ENCODE measurements at places on chromosomes 2 and 18.

DNA sequence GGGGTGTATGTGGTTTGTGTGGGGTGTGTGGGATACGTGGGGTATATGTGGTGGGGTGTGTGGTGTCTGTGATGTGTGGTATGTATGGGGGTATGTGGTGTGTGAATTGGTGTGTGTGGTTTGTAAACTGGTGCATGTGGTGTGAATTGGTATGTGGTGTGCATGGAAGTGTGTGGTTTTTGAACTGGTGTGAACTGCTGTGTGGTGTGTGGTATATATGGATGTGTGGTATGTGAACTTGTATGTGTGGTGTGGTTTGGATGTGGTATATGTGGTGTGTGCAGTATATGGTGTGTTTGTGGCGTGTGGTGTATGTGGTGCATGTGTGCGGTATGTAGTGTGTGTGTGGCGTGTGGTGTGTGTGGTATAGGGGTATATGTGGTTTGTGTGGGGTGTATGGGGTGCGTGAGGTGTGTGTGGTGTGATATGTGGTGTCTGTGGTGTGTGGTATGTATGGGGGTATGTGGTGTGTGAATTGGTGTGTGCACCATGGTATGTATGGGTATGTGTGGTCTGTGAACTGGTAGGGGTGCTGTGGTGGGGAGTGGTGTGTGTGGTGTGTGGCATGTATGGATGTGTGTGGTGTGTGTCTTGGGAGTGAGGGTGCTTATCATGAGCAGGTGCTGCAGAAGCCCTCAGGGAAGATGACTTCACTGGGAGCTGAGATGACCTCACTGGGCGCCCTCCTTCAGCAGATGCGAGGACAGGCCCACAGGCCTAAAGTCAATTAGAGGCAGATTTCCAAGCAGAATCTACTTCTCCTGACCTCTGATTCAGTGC, 209.6 kb upstream of the TNP1 start:
- DNase-seq = no peak

- DNase-seq = no peak
These were observed 16.9 kb downstream of the HS1BP3 start for GRCh38 chr2:20633794-20634506.

GRCh38 chr18:63145166-63145850, 174.3 kb downstream of the BCL2 start:
- no peak for DNase-seq

- DNase-seq = peak; percentile 93
These were observed 143.2 kb upstream of the SETBP1 start for GRCh38 chr18:44537526-44537925.

DNA sequence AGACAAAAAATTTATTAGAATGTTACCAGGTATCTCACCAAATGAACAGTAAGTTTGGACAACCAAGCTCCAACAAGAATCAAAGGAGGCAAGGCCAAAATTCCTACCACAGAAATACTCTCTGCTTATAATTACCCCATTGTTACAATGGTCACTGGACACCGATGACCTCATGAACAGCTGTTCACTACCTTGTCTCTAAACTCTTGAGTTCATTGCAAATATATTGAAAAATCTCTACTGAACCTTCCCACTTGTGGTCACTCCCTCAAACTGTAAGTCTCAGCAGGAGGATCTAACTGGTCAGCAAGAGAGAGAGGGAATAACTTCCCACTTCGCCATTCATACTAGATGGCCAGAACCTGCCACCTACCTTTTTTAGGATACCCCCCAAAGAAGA, 50.0 kb downstream of the ERBB4 start:
- no peak for DNase-seq

GRCh38 chr2:118807668-118808428, 39.6 kb downstream of the EN1 start:
- no peak for DNase-seq

DNA sequence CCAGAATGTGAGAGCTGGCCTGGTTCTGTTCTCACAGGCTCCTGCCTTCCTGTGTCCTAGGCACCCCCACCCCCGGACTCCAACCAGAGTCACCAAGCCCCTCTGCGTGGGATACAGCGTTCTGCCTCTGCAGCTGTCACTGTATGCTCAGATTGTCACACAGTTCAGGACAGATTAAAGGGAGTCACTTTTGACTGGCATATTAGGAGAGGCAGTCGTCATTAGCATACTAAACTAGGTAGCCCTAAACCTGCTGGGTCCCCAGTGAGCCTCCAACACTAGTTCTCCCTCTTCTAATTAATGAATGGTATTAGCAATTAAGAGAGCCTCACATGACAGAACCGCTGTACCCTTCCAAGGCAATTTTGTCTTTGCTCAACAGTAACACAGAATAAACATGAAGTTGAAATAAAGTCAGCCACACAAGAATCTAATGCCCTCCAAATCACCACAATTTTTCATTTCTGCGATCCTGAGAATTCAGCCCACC, 340.2 kb downstream of the CMPK2 start:
- no peak for DNase-seq

GRCh38 chr2:197058777-197059300, 132.3 kb upstream of the PGAP1 start:
- no peak for DNase-seq

DNA sequence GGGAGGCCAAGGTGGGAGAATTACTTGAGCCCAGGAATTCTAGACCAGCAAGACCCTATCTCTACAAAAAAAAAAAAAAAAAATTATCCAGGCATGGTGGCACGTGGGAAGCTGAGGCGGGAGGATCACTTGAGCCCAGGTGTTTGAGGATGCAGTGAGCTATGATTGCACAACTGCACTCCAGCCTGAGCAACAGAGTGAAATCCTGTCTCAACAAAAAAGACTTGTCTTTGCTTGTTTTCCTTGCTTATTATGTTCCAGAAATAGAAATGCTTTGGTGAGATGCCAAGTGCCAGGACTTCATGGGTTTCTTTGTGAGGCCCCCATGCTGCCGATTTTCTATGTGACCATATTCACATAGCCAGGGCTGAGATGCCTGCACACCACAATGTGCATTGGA, 9.0 kb downstream of the DCDC2C start:
- no peak for DNase-seq

DNA sequence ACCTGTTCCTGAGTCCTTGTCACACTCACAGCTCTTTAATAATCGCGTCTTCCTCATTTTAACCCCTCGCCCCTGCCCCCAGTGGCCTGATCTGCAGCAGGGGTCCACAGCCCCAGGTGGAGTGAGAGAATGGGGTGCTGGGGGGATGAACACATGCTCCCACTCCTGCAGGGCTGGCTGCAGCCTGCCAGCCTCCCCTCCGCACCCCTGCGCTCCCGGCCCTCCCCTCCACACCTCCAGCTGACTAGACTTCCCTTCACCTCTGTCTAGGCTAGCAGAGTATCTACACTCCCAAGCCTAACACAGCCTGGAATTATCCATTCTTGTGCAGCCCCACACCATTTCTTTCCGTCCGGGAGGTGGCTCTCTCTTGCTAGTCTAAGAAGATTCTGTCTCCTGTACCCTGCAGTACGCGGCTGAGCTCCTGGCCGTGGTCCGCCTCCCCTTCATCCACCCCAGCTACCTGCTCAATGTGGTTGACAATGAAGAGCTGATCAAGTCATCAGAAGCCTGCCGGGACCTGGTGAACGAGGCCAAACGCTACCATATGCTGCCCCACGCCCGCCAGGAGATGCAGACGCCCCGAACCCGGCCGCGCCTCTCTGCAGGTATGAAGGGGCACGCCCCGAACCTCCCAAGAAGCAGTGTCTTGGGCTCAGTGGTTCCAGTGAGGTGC, 231.6 kb downstream of the ATAD2B start:
- DNase-seq = no peak

DNA sequence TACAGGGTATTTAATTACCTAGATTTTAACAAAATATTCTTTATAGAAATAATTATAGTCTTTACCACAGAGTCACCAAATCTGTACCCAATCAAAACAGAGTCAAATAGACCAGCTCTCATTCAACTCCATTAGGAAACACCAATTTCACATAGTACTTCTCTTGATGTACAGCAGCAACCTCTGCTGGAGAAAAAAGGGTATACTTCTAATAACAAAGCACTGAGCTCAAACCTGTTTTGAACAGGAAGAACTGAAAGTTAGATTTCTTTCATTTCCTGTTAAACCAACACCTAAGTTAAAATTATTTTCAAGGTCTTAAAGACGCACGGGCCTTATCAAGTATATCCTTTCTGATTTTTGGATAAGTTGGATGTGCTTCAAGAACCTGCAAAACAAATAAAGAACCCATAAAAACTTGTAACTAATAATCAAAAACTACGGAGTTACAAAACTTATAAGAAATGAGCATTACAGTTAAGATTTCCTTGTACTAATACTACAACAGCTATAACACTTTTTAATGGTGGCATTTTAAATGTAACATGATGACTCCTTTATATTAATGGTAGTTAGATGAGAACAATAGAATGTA, 79.0 kb downstream of the TTC21B start:
- DNase-seq = no peak

GRCh38 chr2:70569559-70569958, 15.9 kb upstream of the TGFA start:
- DNase-seq = no peak

- no peak for DNase-seq
These were observed 4.5 kb downstream of the STK17B start for GRCh38 chr2:196166876-196167275.

DNA sequence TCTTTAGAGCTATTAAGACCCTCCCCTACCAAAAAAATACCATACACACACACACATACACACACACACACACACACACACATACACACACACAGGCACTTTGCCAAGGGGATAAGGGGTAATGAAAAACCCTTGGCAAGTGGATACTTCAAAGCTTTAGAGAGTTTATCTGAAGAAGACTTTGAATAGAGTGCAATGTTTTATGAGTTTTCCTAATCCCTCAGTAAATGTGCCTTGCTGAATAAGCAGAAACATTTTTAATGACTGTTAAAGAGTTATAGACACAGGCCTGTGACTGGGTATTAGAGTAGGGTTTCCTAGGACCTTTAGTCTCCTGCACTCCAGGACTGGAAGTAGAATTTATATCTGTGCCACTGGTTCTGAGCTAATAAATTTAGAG, 75.5 kb upstream of the CTAGE1 start:
- no peak for DNase-seq

DNA sequence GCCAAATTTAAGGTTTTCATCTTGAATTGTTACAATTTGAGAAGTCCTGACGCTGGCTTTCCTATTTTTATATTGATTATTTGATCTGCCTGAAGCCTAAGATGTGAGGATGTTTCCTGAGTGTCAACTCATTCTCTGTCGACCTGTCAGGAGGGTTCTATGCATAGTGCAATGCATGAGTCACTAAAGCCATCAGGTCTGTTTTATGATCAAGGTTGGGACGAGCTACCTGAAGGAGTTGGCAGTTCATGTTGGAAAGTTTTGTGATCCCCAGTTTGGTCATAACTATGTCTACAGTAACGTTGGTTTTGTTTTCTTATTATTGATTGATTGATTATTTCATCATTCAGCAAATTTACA, 71.2 kb downstream of the NABP1 start:
- no peak for DNase-seq

DNA sequence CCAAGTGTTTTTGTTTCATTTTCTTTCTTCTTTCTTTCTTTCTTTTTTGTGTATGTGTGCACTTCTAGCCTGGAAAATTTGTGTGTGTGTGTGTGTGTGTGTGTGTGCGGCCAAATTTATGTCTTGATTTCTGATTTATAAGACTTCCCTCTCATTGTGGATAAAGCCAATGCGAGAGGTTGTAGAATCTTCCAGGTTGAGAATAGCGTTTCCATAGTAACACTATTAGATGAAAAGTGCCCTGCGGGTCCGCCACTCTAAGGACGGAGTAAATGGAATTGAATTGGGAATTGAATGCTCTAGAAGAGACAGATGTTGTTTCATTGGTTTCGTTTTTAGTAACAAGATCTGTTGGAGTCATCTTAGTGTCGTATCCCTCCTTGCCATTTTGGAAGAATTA, 81.6 kb downstream of the MEIS1 start:
- no peak for DNase-seq

DNA sequence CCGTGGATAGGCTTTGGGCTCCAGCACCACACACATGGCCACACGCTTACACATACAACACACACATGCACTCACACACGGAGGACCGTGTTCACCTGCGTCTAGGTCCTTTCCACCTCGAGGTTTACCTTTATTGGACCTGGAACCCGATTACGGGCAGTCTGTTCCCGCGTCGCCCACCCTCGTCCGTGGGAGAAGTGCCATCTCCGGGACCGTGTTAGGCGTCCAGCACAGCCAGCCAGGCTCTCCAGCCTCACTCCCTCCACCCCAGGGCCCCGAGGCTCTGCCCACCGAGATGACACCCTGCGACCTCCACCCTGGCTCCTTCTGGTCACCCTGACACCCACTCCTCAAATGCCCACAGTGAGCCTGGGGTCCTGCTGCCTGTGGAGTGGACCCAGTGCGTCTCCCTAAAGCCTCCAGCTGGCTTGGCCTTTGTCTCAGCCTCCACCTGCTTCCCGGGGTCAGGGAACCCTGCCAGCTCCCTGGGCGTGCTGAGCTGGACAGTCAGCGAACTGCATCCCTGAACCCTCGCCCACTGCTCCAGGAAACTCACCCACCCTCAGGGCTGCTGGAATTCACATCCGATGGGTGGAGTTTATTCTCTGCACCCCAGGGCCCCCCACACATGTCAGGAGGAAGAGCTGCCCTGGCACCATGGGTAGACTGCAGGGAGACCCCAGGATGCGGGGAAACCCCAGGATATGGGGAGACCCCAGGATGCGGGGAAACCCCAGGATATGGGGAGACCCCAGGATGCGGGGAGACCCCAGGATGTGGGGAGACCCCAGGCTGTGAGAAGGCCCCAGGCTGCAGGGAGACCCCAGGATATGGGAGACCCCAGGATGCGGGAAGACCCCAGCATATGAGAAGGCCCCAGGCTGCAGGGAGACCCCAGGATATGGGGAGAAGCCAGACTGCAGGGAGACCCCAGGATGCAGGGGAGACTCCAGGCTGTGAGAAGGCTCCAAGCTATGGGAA, 33.0 kb downstream of the ADI1 start:
- no peak for DNase-seq

- DNase-seq = no peak
These were observed 159.0 kb upstream of the TMEM200C start for GRCh38 chr18:6054256-6054842.

DNA sequence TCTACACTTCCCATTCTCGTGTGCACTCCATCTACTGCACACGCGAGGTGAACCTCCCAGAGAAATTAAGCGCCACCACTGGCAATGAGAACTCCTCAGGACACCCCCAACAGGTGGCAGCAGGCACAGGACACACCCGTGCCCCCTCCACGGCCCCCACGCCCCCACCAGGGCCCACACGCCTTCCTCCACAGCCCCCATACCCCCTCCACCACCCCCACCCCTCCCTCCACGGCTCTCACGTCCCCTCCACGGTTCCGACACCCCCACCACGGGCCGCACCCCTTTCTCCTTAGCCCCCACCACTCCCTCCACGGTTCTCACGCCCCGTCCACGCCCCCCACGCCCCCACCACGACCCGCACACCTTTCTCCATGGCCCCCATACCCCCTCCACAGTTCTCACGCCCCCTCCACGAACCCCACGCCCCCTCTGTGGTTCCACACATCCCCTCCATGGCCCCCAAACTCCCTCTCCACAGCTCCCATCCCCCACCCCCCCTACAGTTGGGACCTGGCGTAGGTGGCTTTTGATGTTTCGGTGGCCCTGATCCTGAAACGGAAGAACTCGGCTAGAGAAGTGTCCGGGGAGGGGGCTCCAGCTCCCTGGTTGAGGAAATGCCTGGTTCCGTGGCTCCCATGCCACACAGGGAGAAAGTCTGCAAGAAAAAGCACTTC, 110.8 kb downstream of the ZNF516 start:
- DNase-seq = no peak
